Fibroblast of skin of back (primary cell): ENCODE measurements at places on chromosomes 16 and 17.
A peak's percentile ranks its signal among the peaks of the same experiment; 100 is the strongest.

- DNase-seq = no peak
Observed at GRCh38 chr16:21722771-21723455, 59.1 kb downstream of the OTOA start.

DNA sequence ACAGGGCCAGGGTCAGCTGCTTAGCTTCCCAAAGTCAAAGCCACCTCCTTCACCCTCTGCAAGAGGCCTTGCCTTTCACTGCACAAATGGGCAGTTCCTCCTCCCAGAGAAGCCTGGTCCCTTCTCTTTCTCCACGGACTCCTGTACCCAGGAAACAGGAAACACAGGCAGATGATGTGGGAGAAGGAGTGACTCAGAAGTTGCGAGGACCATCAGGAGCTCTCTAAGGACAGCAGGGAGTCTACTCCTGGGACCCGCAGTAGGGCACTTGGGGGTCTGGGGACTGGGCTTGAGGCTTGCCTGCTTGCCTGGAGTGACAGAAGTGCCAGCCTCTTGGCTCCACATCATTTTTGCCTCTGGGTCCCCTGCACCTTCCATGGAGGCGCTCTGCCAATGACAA lies 47.4 kb upstream of the KSR1 start:
- DNase-seq = peak; percentile 71

DNA sequence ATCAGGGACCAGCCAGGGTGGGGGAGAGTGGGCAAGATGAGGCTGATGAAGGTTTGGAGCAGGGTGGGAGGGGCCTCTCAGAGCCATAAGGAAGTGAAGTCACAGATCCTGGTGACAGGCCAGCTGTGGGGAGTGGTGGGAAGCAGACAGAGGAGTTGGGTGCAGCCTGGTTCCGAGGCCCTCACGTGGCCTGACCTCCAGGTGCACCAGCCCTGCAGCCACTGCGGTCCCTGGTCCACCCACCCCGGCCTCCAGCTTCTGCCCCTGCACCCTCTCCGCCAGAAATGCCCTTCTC lies 3.9 kb upstream of the ZFPM1 start:
- no peak for DNase-seq

GRCh38 chr16:57648125-57648524 lies 19.7 kb downstream of the ADGRG1 start:
- no peak for DNase-seq

- no peak for DNase-seq
Observed at GRCh38 chr17:30116345-30116660, 313 bp upstream of the NSRP1 start.

- DNase-seq = no peak
Observed at GRCh38 chr17:30605027-30605426, 127.8 kb downstream of the GOSR1 start.

- no peak for DNase-seq
Observed at GRCh38 chr17:82752371-82753200, 721 bp downstream of the TBCD start.

GRCh38 chr17:81664051-81664470 lies 2.3 kb downstream of the OXLD1 start:
- DNase-seq = no peak

GRCh38 chr17:76275382-76276068 lies 10.4 kb downstream of the UBALD2 start:
- no peak for DNase-seq

DNA sequence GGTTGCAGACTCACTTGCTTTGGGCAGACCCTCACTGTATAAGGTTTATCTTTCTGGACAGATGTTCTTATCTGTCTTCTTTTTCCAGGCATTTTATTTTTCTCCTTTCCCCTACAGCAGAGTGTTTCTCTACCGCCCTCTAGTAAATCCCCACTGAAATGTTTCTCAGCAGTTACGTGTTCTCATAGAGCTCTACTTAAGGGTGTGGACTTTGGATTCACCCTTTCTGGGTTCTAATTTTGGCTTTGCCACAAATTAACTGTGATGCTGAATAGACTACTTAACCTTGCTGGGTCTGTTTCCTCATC lies 2.0 kb downstream of the ADAT1 start:
- peak; percentile 32 for DNase-seq

DNA sequence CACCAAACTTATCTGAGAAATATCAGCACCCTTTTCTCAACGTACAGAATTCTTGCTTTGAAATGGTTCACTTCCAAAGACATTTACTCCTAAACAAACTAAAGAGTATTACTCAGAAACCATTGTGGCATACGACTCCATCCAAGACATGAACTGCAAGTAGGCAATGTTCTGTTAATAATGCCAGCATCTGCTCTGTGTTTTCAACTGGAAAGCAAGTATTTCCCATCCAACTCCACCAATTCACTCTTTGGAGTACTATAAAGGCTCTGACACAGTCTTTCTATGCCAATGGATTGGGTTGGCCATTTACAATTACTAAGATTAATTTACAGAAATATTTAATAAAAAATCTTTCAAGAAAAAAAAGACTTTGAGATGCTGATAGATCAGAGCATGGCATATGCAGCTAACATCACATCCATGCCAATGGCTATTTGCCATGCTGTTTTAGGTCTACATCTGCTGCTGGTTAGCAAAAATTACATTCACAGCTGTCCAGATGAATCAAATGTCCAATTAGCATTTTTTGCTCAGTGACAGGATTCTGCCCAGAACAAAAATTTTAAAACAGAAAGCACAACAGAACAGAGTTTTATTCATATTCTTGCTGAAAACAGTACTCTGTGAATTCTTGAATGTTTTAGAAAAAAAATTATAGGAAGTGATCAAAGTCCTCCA lies 65.9 kb upstream of the HLF start:
- no peak for DNase-seq

DNA sequence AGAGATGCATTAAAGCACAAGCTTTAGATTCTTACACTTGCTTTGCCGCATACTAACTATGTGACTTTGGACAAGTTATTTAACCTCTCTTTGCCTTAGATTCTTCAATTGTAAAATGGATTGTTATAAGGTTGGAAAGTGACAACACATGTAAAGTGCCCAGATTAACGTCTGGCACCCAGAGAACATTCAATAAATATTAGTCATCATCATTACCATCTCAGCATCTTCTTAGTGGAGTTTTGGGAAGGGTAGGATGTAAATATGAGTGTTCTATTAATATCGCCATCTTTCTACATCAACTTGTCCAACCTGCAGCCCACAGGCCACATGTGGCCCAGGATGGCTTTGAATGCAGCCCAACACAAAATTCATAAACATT lies 27.4 kb upstream of the FAM20A start:
- no peak for DNase-seq

GRCh38 chr16:23274968-23275367 lies 27.1 kb upstream of the SCNN1B start:
- no peak for DNase-seq

DNA sequence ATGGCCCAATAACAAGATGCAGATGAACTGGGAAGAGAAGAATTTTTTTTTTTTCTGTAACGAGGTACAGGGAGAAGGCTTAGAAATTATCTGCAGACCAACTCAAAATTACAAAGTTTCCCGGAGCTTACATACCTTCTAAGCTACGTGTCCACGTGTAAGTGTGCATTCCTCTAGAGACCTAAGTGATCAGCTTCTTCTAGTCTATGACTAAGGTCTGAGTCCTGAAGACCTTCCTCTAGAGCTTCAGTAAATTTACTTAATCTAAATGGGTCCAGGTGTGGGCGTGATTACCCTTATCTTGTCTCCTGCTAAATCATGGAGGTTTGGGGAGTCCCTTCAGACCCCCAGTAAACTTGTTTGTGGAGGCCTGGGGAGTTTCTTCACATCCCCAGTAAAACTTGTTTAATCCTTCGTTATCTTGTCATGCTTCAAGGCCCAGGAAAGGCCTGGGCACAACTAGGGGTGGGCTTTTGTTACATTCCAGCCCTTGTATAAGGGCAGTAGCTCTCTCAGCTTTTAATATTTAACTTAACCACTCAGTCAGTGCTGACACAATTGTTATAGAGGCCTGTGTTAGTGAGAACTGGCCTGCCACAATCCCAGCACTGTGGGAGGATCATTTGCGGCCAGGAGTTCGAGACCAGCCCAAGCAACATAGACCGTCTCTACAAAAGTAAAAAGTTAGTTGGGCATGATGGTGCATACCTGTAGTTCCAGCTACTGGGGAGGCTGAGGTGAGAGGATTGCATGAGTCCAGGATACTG lies 342.3 kb downstream of the SNX29 start:
- DNase-seq = peak; percentile 24

DNA sequence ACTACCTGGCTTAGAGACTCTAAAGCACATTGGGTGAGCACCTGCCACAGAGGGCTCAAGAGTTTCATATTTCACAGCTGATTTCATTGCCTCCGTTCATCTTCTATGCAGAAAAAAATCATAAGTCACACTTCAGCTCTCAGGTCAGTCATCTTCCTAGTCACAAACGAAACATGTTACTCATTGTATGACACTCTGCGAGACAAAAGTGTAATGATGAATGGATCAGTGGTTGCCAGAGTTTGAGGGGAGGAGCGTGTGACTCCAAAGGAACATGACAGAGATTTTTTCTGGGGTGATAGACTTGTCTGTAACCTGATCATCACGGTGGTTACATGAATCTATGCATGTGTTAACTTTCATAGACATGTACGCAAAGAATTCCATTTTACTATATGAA lies 195.2 kb upstream of the CNTNAP4 start:
- DNase-seq = no peak

DNA sequence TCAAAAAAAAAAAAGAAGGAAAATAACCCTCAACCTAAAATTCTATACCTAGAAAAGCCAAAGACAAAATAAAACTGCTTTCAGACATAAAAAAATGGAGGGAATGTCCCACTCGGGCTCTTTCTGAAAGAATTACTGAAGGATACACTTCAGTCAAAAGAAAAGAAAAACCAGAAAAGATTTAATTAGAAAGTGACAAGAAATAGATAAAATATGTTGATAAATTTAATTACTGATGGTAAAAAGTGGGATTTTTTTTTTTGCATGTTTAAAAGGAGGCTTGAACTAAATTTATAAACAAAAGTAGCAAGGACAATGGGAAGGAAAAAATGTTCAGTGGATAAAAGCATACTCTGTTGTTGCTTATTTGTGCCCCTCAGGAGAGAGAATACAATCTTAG lies 89.1 kb downstream of the OR1D5 start:
- no peak for DNase-seq

GRCh38 chr16:86167061-86167460 lies 268.1 kb downstream of the IRF8 start:
- DNase-seq = no peak

DNA sequence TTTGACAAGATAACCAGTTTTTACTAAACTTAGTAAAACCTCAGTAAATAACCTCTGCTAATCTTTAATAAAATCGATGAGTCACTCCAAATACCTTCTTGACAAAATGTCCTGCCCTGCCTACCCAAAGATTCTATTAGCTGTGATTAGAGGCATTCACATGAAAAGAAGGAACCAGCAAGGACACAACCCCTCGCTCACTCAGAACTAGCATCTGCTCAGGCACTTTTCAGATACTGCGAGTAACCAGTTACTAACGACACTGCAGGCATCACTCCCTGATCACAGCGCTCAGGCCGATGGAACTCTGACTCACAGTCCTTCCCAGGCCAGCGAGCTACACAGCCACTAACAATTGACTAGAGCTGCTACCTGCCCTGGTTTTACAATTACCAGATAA lies 24.3 kb downstream of the PELP1 start:
- peak; percentile 39 for DNase-seq

- DNase-seq = no peak
Observed at GRCh38 chr16:11245222-11245737, 10.7 kb downstream of the SOCS1 start.

- DNase-seq = peak; percentile 15
Observed at GRCh38 chr16:62256406-62256805, 220.2 kb upstream of the CDH8 start.

- DNase-seq = no peak
Observed at GRCh38 chr16:120756-121155, 17.7 kb downstream of the NPRL3 start.

GRCh38 chr16:66155933-66156332 lies 210.6 kb upstream of the CDH5 start:
- DNase-seq = no peak

DNA sequence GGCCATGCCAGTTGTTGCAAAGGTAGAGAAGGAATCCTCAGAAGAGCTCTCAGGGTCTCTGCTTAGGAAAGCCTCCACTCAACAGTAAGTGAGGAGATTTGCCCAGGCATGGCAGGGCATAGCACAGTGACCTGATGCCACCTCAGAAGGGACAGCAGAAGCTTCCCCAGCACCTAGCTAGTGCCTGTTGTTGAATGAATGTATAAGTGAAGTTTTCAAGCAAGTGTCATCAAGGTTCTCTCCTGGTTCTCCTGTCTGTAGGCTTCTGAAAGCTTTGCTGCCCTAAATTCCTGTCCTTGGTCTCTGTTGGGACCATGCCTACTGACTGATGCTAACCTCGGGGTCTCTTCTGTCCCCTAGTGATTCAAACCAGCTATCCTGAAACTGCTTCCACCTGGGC lies 114.9 kb upstream of the TBX2 start:
- DNase-seq = no peak

- peak; percentile 6 for DNase-seq
Observed at GRCh38 chr16:80720804-80721371, 83.5 kb downstream of the CDYL2 start.

DNA sequence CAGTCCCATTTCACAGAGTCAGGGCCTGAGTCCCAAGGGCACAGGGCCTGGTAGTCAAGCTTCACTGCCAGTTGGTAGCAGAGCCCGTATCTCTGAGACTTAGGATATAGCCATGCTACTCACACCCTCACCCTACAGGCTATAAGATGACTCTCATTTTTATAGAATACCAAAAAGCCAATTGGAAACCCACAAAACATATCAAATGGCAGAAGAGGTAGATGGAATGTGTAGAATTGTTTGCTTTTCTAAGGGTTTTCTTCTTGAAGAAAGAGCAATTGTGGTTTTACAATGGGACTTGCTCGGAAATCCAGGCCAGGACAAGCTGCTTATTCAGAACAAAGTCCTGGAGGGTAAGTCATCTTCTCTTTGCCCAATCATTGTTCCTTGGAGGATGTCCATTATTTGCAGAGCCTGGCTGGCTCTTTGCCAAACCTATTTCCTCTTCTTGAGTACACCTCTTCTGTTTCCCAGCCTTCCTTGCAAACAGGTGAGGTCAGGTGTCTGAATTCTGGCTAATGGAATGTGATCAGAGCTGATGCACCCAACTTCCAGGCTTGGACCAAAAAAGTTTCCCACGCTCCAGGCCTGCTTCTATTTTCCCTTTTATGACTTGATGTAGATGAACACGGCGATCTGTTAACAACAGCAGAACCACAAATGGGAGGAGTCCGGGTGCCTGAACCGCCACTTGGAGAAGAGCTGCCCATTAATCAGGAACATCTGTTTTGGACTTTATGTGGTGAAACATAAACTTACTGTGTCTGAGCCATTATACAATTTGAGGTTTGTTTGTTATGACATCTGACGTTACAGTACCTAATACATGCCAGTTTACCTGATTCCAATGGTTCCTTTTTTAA lies 16.9 kb upstream of the CCL22 start:
- DNase-seq = peak; percentile 96

GRCh38 chr17:27511168-27511883 lies 55.1 kb downstream of the KSR1 start:
- no peak for DNase-seq

GRCh38 chr16:54405478-54405877 lies 118.9 kb upstream of the IRX3 start:
- DNase-seq = no peak

- no peak for DNase-seq
Observed at GRCh38 chr16:7380911-7381310, 48.3 kb downstream of the RBFOX1 start.
